ENCODE measurements at places on chromosomes 2 and 18.

DNA sequence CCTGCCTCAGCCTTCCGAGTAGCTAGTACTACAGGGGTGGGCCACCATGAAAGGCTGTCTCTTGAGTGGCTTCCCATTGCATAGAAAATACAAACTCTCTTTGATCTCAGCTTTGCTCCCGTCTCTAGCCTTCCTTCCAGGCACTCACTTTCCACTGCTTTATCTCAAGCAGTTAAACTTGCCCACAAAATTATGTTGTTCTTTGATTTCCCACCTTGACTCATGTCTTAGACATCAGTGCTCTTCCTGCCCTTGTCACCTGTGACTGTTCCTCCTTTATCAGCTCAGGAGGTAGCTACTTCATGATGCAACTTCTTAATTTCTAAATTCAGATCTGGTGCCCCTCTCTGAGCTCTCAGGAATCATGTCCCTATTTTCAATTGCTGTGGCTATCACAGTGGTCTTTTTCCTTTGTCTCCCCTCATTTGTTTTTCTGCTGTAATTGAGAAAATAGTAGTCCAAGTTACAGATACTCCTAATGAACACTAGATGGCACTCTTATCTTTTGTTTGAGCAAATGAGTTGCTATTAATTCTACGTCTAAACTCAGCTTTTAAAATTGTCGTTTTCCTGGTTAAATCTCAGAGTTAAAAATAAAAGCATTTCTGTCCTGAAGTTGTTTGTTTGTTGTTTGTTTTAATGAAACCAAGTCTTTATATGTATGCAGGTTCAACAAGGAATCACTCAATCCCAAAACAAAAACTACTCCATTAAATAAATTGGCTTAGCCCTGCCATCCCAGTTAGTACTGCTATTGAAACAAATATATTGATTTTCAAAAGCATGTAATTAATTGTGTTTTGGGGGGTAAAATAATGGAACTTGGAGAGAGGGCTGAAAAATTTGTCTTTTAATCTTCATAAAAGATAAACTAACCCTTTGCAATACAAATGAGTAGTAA, 46.9 kb upstream of the GREB1L start:
- peak; percentile 42 for DNase-seq

DNA sequence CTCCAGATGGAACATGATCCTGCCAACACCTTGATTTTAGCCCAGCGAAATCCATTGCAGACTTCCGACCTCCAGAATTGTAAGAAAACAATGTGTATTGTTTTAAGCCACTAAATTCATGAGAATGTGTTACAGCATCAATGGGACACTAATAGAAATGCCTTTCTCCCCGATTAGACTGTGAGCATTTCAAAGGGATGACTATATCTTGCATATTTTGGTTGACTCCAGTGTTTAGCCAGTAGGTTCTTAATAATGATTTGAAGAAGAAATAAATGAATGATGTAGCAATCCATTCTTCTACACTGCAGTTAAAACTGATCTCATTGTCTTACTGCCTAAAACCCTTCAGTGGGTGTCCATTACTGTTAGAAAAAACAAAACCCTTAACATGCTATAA, 67.4 kb upstream of the ACVR1C start:
- DNase-seq: no peak

DNA sequence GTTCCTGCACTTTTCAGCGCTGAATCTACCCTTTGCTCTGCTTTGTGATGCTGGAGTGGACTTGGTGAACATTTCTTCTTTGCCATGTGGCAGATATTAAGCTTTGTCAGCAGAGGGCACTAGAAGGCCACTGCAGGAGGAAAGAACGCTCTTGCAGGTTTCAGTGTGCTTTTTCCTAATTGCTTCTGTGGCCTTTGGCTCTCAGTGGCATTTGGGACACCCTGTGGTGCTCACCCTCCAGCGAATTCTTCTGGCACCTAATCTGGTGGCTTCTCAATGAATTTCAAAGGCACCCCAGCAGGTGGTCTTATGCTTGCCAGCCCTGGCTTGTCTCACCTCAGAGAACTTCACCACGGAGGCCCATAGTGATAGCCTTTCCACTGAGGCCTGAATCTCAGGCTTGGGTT, 146.7 kb downstream of the MYO3B start:
- peak; percentile 58 for DNase-seq

- no peak for DNase-seq
Observed at GRCh38 chr2:215698566-215698965, 262.7 kb upstream of the FN1 start.

GRCh38 chr18:62981566-62981965, 266.2 kb downstream of the PHLPP1 start:
- no peak for DNase-seq

GRCh38 chr18:52060607-52061304, 279.2 kb upstream of the DCC start:
- DNase-seq: no peak

- DNase-seq: peak; percentile 32
Observed at GRCh38 chr18:27136208-27136535, 48.9 kb downstream of the CHST9 start.

- no peak for DNase-seq
Observed at GRCh38 chr2:30148850-30149249, 2.0 kb downstream of the YPEL5 start.

- no peak for DNase-seq
Observed at GRCh38 chr2:119315241-119315925, 51.3 kb downstream of the C2orf76 start.

- no peak for DNase-seq
Observed at GRCh38 chr2:46332686-46333281, 35.6 kb downstream of the EPAS1 start.

DNA sequence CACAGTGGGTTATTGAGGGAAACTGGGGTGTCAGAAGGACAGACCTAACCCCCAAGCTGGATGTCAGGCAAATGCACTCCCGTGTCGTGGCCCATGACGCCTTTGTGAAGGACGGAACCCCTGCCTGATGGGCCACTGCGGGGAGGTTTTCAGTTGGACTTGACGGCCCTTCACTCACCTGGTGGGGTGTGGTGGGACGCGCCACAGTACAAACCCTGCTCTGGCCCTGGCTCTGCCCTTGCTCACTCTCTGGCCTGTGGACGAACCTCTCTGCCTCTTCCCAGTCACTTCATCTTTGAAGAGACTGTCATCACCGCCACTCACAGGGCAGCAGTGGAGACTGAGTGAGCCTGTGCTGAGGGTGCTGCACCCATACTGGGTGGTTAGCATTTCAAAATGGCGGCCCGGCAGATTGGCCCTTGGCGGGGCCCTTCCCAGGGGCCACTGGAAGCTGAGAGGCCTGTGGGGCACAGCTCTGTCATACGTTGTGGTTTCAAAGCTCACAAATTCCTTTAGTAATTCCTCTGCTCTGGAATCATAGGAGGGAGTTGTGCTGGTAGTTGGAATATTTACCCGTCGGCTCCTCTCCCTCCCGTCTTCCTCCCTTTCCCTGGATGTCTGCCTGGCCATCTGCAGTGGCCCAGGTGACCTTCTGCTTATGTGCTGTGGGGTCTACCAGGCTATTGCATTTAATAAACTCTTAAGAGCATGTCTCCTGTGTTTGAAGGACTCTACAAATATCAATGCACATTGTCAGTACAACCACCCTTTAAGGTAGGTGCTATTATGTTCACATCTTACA, 200.6 kb downstream of the CTIF start:
- DNase-seq: no peak

GRCh38 chr2:219184121-219184520, 6.0 kb downstream of the RETREG2 start:
- DNase-seq: no peak

GRCh38 chr2:29220506-29221270, 105.5 kb downstream of the CLIP4 start:
- DNase-seq: no peak

- DNase-seq: peak; percentile 15
Observed at GRCh38 chr18:78073275-78073674, 823.6 kb downstream of the GALR1 start.

DNA sequence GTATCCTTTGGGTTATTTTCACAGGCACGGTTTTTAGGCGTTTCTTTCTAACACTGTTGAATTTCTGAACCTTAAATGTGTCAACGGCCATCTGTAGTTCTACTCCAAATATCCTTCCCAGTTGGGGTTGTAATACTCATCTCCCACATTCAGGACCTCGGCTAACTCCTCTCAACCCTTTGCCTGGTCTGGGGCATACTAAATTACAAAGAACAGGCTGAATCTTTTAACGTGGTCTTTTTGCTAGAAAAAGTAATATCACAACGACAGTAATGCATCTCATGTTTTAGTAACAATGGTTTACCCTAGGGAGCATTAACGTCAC, 2.1 kb downstream of the RPRM start:
- peak; percentile 11 for DNase-seq

- DNase-seq: no peak
Observed at GRCh38 chr2:187865025-187865424, 310.8 kb upstream of the TFPI start.

- no peak for DNase-seq
Observed at GRCh38 chr2:111169268-111169667, 48.6 kb downstream of the BCL2L11 start.

- no peak for DNase-seq
Observed at GRCh38 chr2:14932285-14932684, 299.8 kb downstream of the LRATD1 start.

- no peak for DNase-seq
Observed at GRCh38 chr2:188459061-188459460, 167.4 kb downstream of the GULP1 start.

DNA sequence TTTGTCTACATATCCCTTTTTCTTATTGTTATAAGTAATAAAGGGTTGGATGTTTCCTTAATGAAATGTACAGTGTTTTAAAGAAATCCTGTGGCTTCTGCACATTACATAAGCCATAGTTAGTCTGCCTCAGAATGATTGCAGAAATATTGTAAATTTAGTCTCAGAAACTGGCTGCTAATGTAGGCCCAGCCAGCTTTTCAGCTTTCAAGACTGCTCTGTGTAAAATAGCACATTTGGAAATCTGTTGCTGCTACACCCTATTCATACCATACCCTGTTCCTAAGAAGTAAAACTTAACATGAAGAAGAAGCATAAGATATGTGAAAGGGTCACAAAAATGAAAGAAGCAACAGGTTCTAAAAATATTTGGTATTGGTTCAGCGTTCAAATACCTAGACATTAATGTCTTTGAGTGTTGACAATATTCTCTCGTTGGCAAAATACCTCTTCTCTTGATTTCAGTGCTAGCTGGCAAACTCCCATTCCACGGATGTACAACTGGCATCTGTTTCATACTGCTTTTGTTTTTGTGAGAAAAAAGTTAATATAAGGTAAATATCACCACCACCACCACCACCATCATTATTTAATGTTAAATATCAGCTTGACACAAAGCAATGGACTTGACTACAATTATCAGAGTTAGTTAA, 19.2 kb upstream of the NCKAP1 start:
- DNase-seq: no peak

- no peak for DNase-seq
Observed at GRCh38 chr2:218733171-218734021, 22.8 kb downstream of the TTLL4 start.

DNA sequence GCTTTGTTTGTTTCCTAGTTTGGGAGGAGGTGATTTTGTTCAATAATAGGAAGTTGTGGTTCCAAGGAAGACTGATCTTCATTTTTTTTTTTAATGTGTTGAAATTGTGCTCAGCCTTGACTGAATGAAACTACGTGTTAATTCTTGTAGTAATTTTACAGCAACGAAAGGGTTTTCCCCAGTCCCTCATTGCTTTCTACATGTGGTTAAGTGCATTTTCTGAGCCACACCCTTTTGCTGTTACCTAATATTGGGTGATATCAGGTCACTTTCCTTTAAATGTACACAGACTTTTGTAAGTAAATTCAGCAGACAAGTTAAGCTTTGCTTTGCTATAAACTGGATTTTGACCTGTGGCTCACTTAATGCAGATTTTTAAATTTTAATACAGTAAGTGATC, 73.6 kb downstream of the OTX1 start:
- no peak for DNase-seq

GRCh38 chr2:74689671-74690070, 35.6 kb downstream of the SEMA4F start:
- no peak for DNase-seq

- no peak for DNase-seq
Observed at GRCh38 chr2:208006833-208007232, 18.5 kb downstream of the PLEKHM3 start.

DNA sequence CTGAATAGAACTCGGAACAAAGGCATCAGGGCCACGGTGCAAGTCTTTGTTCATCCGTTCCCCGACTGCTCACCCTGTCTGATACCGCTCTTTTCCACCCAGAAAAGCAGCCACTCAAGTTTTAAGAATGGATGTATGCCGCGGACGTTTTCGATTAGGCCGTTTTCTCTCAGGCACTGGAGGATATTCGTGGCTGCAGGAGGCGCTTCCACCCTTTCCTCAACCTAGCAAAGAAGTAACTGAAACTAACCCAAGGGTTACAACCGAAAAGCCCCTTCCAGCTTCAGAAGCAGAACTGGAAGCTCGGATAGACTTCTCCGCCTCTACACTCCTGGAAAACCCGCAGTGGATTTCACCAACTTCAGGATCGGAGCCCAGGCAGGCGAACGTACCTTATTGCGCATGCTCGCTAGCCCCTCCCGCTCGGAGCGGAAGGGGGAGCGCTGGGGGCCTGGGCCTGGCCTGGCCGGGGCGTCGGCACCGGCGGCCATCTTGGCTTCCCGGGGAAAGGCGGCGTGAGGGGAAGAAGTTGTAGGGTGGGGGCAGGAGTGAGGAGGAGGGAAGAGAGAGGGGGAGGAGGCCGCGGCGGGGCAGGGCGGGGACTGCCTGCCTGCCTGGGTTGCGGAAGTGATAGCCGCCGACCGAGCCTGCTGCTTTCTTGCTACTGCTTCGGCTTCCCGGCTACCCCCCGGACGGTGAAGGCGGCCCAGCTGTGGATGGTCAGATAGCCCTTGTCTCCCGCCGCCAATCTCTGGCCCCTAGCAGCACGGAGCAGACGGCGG, at the start of gene ACTR3:
TSS of gene ACTR3 (plus strand) at position 619 of the 782 bp plus-strand sequence. CDS start 191 bp downstream, outside the sequence.
- DNase-seq: peak; percentile 99

GRCh38 chr2:40283111-40283909, 168.6 kb downstream of the SLC8A1 start:
- no peak for DNase-seq

GRCh38 chr2:130798472-130799218, 38.1 kb upstream of the ARHGEF4 start:
- peak; percentile 74 for DNase-seq

DNA sequence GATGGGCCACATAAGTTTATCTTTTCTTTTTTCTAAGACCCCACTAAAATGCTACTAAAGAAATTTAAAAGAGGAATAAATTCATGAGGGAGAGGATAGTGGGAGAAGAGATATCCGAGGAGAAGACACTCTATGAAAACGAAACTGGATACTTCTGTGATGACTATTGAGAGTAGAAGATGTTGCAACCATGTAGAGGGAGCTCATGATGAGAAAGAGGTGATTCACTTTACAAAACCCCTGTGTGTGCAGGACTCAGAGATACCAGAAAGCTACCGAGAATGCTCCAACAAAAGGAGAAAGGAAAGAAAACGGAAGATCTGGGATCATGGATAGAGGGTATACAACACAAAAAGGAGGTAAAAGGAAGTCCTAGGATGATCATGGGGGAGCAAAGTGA, 34.9 kb downstream of the SLC38A11 start:
- DNase-seq: peak; percentile 65

- no peak for DNase-seq
Observed at GRCh38 chr2:118845005-118845521, 2.4 kb downstream of the EN1 start.

GRCh38 chr2:230891509-230891908, 26.8 kb downstream of the ITM2C start:
- no peak for DNase-seq
